ENCODE measurements at places on chromosomes 5 and 9.

DNA sequence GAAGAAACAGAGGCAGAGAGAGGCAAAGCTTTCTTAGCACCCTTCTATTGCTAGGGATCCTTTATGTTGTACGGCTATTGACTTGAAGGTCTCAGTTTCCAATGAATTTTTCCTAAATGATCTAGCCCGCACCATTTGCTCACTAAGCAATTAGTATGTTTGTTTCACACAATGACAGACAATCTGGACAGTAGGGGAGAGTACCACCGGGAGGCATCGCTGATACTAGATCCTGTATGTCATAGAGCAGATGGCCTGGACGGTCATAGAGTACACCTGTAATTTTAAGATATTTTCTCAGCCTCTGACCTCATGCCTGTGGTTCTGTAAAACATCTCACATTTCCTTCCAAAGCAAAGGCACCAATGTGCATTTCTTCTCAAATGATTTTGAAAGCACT, 194.3 kb downstream of the TLE4 start:
- no peak for DNase-seq

DNA sequence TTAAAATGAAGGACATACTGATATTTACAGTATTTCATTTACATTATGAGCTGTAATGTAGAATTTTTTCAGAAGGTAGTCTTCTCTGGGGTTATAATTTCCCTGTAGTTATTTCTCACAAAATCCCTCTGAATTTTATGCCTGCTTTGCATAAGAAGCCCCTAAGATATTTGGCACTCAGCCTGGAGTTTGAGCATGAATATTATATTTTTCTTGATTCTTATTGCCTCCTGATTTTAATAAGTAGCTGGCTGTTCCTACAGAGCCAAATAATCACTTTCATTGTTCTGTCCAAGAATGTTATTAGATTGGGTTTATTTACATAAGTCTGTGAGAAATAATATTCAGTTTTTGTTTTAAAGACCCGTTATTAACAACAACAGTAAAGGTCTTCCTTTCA, 195.0 kb downstream of the FER start:
- no peak for DNase-seq

DNA sequence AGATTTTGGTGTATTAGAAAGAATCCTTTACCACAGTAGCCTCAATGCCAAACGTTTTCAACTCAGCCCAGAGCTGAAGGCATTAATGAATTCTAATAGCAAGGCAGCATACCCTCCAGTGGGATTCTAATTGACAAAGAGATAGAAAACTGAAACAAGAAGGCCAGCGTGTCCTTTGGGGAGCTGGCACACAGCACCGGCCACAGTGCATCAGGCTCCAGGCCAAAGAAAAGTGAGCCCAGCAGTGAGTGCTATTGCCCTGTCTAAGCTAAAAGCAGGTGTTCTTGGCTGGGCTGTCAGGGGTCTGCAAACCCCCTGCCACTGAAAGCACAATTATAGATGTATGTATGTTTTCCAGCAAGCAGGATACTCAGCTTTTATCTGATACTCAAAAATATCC, 40.4 kb downstream of the PPIC start:
- no peak for DNase-seq

DNA sequence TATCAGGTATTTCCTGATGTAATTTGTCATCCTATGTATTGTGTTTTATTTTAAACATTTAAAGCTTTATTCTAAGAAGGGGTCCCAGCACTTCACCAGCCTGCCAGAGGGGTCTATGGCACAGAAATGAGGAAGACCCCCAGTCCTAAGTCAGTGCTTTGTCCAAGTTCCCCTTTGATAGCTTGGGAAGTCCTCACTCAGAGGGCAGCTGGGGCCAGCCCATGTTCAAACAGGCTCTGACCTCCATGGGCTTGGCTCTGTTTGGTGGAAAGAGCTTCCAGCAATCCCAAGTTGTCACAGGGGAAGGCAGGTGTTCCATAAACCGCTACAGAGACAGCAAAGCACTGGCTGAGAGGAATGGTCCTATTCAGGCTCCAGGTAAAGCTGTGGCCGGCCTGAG, 26.6 kb upstream of the AKNA start:
- no peak for DNase-seq

DNA sequence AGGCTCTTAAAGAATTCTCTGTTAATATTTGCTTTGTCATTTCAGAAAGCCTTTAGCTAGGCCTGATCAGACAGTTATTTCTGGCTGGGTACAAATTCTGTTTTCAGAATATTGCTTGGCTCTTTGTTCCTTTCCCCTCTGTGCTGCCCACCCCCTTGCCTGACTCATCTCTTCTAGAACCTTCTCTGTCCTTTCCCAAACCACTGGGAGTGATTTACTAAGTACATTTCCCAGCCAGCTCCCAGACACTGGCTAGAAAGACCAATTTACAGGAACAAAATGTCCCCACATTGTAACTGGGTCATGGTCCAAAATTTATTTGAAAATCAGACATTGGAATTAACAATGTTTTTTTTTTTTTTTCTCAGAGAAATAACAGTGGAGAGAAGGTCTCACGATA, 133.1 kb upstream of the MAP1B start:
- DNase-seq = no peak

DNA sequence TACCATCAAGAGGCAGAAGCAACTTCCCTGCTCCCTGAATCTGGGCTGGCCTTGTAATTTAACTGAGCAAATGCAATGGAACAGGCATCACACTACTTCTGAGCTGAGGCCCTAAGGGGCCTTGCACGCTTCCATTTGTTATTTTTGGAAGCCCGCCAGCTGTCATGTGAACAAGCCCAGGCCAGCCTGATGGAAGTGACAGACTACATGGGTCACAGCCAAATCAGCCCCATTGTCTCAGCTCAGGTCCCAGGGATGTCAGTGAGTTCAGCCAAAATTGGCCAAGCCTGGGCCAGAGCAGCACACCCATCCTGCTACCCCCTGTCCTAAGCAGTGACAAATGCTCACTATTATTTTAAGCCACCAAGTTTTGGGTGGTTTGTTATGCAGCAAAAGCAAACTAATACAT, 72.8 kb downstream of the PRRT1B start:
- no peak for DNase-seq

DNA sequence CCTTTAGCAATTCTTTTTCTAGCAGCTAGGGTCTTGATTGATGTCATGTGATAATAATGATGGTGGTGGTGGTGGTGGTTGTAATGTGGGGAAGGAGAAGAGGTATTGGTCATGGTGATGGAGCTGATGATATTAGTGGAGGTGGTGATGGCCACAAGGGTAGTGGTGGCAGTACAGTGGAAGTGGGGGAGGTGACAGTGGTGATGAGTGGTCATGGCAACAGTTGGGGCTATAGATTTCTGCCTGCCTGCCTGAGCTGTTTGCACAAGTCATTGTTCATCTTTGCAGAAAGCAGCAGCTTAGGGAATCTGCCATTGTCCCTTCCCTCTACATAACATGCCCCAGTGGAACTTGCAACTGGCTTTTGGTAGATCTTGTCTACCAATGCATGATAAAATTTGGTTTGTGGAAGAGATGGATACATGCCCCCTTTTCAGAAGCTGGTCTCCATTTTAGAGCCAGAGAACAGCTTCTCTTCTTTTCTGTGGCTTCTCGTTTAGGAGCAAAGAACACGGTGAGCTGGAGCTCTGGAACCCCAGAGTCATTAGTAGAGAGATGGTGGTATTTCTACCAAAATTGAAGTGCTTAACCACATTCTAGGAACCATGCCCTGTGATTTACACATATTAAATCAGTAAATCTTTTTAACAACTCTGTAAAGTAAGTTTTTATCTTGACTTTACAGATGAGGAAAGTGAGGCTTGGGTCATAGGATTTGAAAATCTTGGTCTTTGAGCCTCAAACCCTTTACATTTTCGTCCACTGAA, 100.3 kb downstream of the AOPEP start:
- no peak for DNase-seq

- DNase-seq = no peak
Observed at GRCh38 chr5:56003179-56003578, 8.4 kb upstream of the IL6ST start.

- no peak for DNase-seq
Observed at GRCh38 chr9:105281272-105281671, 36.8 kb downstream of the SLC44A1 start.

GRCh38 chr9:28999057-28999456, 1425.8 kb upstream of the C9orf72 start:
- no peak for DNase-seq

DNA sequence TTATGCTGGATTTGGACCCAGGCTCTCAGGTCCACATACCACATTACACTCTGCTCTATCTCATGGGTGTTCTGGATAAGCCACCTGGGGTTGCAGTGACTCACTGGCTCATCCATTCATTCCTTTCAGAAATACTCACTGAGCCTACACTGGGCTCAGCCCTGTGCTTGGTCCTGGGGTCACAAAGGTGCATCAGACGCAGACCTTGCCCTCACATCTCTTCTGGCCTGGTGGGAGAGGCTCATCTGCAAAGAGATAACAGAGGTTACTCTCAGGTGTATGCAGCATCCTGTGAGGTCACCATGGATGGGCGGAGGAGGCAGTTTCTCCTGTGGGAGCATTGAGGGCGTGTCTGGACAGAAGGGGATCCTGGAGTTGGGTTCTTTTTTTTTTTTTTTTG, 12.1 kb downstream of the CDHR2 start:
- no peak for DNase-seq

- DNase-seq = no peak
Observed at GRCh38 chr9:89223396-89223977, 44.9 kb upstream of the SHC3 start.

DNA sequence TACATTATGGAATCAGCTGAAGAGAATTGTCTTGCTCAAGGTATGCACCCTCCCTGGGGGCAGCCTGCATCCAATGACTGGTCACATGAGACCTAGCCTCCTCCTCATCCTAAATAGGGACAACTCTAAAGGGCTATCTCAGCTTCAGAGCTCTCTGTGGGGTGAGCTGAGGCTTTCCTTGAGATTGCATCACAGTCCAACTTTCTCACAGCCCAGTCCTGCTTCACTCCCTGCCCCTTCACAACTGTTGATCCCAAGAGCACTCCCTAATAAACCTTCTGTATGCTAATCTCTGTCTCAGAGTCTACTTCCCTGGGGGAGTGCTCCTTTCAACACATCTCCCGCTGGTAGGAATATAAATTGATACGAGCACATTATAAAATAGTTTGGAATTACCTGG, 44.1 kb upstream of the ERBIN start:
- DNase-seq = no peak

Data from epithelial cell of prostate (primary cell).